ENCODE measurements at places on chromosomes 3 and 15.

- DNase-seq, result no peak
Measured at GRCh38 chr3:79928687-79929408, 161.1 kb upstream of the ROBO1 start.

DNA sequence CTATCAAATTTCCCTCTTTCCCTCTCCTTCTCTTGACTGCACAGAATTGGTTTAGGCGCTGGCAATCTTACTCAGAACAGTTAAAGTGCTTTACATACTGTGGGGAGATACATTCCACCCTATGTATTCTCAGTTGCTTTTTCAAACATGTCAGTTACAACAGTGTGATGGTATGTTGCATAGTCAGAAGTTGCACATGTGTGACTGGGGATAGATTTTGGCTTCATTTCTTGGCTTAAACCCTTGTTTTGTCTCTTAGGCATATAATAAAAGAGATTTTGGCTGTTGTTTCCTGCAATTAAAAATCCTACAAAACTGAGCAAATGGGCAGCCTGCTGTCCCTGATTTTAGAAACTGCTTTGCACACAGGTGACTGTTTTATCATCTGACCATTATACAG lies 86.7 kb downstream of the PIK3R4 start:
- no peak for DNase-seq

- DNase-seq, result no peak
Measured at GRCh38 chr3:169644750-169645149, 18.8 kb downstream of the MECOM start.

DNA sequence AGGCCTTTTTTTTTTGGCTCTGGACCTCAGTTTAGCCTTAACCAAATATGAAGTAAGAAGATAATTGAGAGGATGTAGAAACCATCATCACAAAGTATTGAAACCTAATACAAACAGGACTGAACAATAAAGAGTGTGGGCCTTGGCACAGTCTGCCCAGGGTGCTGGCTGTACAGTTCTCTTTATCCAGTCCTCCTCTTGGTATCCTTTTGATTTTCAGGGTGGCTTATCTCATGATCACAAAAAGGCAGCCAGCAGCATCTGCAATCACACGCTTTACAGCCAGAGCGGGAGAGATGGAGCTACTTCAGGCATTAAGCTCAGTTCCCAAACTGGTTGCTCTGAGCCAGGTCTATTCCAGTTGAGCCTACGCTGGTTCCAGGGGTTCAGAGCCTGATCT lies 239.7 kb downstream of the RPLP1 start:
- DNase-seq, result no peak

GRCh38 chr3:10563396-10563795 lies 58.0 kb upstream of the ATP2B2 start:
- DNase-seq, result no peak

DNA sequence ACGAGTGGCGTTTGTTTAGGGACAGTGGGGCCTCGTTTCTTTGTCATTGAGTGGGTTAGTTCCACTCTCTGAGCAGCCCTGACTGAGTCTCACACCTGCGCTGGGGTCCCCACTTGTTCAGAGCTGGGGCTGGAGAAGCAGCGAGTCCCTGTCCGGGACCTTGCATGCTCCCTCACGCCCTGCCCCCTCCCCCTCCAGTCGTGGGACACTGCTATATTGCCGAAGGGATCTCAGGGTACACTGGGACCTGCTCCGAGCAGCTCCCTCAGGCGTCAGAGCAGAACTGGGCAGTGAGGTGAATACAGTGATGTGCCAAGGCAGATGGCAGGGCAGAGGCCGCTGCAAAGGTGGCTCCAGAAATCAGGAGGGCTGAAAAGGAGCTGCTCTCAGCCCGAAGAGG lies 59.9 kb upstream of the KLF13 start:
- DNase-seq, result no peak

DNA sequence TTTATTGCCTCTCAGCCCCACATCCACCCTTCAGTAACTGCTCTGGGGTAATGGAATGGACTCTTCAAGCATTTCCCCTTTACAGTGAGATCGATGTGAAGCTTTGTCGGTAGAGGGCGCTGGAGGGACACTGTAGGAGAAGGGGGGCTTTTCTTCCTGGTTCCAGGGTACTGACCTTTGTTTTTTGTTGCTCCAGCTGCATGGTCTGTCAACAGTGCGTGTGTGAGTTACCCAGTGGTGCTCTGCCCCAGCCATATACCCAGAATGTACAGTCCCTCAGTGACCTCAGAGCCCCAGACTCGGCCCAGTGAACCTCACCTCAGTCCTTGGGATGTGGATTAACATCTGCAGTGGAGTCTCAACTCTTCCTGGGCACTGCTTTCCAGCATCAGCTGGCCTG lies 180.3 kb upstream of the TSC22D2 start:
- DNase-seq, result no peak

- no peak for DNase-seq
Measured at GRCh38 chr3:134710313-134710680, 59.5 kb upstream of the KY start.

- no peak for DNase-seq
Measured at GRCh38 chr3:37502621-37503020, 328.2 kb upstream of the LRRFIP2 start.

- no peak for DNase-seq
Measured at GRCh38 chr15:77834276-77834990, 201.7 kb upstream of the LINGO1 start.

- no peak for DNase-seq
Measured at GRCh38 chr15:68593341-68593740, 14.5 kb downstream of the CORO2B start.

- DNase-seq, result no peak
Measured at GRCh38 chr15:101070502-101071273, 151.5 kb downstream of the LRRK1 start.

DNA sequence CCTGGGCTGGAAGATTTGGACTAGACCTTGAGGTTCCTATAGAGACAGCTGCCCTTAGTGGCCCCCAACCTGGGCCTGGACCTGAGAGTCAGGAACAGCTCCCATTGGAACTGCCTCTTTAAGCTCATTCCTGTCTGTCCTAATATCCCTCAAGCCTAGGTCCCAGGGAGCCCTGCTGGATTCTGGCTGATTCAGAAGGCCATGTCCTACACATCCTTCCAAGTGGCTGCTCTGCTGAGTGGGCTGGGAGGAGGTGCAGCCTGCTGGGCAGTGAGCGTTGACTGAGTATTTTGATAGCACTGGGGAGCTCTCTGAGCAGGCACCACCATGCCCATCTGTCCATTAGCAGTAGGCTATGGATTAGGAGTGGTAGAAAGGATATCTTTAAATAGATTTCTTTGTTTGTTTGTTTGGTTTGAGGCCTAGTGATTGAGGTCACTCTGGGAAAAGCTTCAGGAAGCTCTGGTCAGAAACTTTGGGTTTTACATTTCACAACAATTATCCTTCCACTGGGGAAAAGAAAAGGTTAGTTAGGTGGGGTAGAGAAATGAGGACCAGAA lies 54.6 kb upstream of the ATOSA start:
- DNase-seq, result no peak

DNA sequence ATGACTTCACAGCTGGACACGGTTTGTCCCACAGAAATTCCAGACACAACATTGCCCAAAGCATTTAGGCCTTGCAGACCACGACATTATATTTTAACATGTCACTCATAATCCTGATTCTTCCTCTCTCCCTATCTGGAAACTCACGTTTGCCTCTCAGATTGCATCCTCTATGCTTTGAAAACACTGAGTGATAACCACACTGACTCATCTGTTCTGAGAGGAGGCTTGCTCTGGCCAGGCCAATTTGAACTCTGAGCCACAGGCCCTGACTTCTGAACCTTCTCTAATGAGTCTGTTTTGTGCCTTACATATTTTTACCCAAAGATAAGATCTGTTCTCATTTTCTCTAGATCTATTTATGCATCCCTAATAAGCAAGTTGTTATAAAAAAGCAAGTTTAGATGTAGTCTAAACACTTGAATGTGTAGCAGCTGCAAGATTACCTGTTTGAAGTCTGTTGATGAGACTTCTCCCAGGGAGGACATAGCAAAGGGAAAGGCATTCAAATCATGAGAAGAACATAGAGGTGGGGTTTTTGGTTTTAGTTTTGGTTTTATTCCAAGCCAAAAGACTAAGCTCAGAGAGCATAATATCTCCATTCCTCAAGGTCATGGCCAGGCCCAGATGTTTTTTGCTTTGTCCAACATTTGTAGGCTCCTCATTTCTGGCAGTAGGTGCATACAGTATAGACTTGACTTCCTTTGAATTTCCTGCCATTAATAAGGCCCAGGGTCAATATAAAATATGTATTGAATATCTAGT lies 234.4 kb upstream of the LRTM1 start:
- DNase-seq, result no peak

- DNase-seq, result no peak
Measured at GRCh38 chr3:37952564-37952963, 38.0 kb upstream of the VILL start.

GRCh38 chr3:168467115-168467714 lies 371.5 kb upstream of the GOLIM4 start:
- no peak for DNase-seq

DNA sequence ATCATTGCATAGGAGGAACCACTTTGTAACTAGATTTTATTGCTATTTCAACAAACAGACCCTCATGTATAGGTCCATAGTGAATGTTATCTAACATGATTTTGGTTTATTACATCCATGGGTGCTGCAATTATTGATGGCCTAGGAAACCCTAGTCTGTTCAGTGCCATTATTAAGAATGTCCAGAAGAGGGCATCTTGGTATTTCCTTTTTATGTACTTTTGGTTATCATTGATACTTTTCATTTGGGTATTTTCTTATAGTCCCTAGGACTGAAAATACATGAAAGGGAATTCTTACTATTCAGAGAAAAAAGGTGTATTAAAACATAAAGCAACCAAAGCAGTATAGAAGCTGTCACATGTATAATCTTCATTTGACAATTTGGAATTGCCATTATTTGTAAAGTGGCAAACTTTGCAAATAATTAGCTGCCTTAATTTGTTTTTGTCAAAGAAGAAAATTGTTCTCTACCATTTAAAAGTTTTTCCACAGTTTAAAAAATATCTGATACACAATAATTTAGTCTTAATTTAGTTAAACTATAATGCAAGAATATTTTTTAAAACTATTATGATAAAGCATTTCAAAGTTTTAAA lies 48.7 kb downstream of the CNOT10 start:
- no peak for DNase-seq

DNA sequence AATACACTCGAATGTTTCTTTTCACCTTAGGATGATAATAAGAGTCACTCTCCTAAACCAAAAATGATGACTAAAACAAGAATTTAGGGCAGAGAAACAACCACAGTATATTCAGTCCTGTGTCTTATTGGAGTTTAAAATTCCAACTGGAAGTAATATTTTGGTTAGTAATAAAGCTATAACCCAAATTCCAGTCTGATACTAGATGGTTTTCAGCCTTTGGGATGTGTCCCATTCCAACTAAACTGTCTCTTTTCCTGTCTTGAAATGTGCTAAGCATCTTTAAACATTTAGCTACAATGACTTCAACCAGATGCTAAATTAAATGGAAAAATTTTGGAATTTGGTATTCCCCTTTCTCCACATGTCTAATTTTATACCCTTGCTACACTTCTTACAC lies 510.0 kb downstream of the ROBO1 start:
- DNase-seq, result no peak

GRCh38 chr15:80697075-80697685 lies 2.1 kb downstream of the ABHD17C start:
- DNase-seq, result no peak

DNA sequence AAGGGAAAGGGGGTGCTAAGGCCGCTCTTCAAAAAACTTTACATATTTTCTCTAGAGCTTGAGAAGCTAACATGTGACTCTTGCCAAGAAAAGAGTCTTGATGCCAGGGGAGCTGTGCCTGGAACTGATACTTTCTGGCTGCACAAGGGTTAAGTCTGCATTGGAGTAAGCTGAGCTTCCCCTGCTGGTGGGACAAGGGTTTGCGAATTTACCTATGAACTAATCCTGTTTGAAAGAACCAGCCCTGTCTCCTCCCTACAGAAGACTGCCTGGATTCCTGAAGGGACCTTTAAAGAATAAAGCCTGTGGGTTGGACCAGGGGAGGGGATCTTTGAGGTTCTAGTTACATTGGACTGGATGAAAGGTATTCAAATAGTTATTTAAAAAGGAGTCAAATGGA lies 58.3 kb upstream of the EPHA3 start:
- DNase-seq, result no peak

DNA sequence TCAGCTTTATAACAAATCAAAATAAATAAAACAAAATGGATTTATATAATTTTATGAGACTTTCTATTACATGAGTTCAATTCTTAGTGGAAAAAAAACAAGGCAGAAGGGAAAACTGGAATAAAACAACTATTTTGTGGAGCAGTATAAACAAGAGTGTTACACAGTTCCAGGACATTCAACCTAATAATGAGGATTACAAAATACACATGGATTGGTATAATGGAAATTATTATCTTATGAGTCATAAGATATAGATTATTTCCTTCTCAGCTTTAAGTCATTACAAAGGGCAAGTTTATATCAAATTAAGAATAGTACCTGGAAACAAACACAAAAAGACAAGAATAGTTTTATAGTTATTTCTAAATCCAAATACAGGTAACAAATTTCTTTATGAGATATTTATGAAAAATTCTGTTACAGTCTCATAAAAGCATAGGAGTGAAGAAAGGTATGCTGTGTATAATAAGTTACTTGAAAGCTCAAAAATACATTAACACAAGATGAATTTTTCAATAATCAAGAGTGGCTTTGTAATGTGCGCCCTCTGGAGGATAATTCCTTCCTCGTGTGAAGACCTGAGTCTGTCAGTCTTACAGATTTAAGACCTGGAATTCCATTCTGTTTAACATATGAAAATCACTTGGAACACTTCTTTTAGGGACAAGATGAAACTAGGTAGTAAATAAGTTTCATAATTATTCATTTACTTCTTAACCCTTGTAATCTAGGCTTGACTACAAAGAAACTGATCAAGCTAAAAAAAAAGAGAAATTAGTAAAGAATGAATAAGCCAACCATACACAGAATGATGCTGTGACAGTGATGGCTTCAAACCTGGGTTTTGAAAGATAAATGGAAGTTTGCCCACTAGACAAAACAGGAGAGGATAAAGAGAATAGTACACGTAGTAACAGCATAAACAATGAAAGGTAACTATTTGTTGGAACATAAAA lies 9.5 kb downstream of the COPS2 start:
- DNase-seq, result no peak

DNA sequence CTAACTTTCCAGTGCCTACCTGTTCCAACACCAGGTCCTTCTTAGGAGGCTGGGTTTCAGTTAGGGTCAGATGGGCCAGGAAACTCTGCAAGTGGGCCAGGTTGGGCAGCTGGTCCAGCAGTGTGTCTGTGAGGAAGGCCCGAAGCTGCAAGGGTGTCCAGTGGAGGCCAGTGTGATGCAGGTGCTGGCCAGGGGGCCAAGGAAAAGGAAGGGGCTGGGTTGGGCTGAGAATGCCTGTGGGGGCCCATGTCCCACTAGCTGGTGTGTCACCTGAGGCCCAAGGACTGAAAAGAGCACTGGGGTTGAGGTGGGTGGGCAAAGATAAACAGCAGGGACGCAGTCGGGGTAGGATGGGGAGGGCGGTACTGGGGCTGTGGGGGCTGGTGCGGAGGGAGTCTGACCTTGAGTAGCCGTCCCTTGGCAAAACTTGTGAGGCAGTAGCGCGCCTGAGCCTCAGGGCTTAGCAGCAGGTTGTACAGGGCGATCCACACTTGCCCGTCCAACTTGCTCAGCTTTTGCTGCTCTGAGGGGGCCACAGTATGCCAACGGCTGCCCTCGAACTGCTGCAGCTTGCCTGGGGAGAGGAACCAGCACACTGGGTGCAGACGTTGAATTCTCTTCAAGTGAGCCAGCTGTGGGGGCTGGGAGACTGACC lies 1.5 kb upstream of the RASSF1 start:
- no peak for DNase-seq

GRCh38 chr15:31327669-31328427 lies 1.2 kb downstream of the KLF13 start:
- DNase-seq, result no peak

GRCh38 chr3:32952369-32953077 lies 1.1 kb downstream of the CCR4 start:
- no peak for DNase-seq
